ENCODE measurements at places on chromosomes 2 and 18.
A peak's percentile ranks its signal among the peaks of the same experiment; 100 is the strongest.

- DNase-seq, result no peak
Observed at GRCh38 chr2:110818767-110819481, 86.6 kb downstream of the ACOXL start.

DNA sequence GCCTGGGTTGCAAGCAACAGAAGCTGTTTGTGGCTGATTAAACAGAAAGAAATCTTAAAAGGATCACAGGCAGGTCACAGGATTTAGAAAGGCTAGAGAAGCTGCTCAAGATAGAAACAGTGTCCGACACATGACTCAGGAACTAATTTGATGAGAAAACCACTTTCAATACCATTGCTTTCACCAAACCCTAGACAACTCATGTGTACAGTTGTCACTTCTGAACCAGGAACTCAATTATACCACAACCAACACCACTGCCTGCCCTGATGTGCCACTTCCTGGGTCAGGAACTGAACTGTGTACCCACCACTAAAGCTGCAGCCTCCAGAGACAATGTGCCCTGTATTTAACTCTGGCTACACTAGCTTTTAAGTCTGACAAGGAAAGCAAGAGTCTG, 56.0 kb downstream of the TMEM247 start:
- no peak for DNase-seq

DNA sequence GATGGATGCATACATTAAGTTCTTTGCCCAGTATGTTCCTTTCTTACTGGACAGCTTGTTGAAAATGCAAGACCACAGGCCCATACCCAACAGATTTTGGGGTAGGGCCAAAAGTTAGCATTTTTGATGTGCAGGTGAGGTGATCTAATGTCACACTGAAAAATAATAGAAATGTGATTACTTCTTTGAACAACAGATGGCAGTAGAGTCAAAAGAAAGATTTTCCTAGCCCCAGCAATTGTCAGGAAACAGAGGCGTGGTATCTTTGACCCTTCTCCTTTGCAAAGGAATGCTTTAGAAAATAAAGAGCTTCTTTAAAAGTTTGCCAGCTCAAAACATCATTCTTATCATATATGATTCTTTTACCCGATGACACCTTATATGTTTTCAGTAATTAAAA, 343.6 kb upstream of the SYT4 start:
- DNase-seq, result peak; percentile 7

GRCh38 chr2:98850074-98850473, 86.0 kb downstream of the CRACDL start:
- no peak for DNase-seq

DNA sequence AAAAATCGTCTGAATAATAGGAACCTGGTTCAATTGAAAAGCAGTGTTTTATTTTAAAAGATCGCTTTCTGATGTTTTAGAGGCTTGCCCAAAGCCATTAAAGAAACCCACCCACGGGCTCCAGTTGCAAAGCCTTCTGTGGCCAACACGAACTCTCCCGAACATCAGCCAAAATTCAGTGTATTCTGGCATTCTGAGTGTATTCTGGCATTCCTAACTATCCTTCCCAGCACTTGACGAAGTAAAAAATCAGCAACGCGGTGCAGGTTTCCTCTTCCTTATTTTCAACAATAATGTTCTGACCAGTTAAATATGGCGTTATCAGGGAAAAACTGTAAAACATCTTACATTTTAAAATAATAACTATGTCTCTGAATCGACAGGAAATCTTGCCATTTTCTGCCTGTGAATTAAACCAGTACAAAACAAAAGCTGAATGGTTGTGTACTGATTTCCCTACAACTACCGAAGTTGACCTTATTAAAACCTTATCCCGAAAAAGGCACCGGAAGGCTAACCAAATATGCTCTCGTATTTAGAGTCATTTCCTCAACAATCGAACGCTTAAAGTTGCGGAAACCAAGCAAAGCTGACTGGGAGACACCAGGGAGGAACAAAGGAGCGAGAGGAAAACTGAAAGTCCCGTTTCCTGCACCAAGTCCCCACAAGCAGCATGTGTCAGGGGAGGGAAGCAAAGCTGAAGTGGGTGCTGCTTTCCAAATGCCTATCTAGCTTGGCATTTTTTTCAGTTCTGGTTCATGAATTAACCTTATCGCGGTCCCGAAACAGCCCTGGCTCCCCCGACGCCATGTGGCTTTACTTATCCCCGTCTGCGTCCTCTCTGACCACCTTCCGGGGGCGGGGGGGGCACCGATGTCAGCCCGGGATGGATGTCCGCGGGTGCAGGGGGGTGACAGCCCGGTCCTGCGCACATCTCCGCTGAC, 44.3 kb downstream of the ZNF516 start:
- DNase-seq, result no peak

- DNase-seq, result no peak
Observed at GRCh38 chr2:217060951-217061547, 201.2 kb upstream of the TNP1 start.

GRCh38 chr2:101759162-101759561, 61.7 kb downstream of the MAP4K4 start:
- peak; percentile 90 for DNase-seq

GRCh38 chr2:73890301-73891092, 2.3 kb upstream of the ACTG2 start:
- no peak for DNase-seq

DNA sequence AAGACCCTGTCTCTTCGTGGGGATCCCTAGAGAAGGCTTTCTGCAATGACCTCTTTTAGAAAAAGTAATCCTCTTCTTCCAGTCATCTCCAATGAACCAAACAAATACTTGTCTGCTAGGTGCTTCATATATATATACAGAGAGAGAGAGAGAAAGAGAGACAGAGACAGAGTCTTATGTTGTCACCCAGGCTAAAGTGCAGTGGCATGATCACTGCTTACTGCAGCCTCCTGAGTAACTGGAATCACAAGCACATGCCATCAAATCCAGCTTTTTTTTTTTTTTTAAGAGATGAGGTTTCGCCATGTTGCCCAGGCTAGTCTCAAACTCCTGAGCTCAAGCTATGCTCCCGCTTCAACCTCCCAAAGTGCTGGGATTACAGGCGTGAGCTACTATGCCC, 18.6 kb upstream of the PKDCC start:
- DNase-seq, result no peak

GRCh38 chr2:1644427-1644826, 99.9 kb downstream of the PXDN start:
- no peak for DNase-seq

- DNase-seq, result no peak
Observed at GRCh38 chr2:3186766-3187165, 190.9 kb downstream of the EIPR1 start.

DNA sequence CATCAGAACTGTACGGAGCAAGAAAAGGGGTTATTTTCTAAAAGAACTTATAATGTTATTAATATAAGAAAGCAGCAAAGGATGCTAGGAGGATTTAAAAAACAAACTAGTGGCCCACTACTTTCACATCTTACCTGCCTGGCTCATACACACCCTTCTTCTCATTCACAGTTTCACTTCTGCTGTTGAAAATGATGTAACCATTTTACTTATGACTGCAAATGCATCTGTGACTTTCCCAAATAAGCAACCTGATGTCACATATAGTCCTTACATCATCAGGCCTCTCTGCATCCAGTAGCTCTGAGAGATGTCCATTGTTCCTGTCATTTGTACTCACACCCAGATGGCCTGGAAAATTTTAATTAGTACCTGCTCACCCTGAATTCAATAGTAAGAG, 101.8 kb upstream of the MYO3B start:
- no peak for DNase-seq

- DNase-seq, result no peak
Observed at GRCh38 chr2:225309516-225309915, 90.0 kb upstream of the NYAP2 start.

DNA sequence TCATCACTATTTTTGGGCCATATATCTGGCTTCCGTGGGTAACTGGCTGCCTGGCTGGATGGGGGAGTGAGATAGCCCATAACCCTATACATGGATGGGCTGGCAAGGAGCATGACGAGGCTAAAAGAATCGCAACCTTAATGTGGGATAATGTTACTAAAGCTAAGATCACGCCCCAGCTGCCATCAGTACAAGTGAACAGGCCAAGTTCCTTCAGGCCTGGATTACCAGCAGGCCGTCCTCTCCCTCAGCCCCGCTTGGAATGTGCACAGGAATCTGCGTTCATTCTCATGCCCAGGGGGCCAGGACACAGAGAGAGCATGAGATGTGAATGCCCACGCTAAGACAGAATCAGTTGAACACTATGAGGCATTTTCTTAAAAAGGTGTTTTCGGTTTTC, 34.7 kb downstream of the RMC1 start:
- no peak for DNase-seq

DNA sequence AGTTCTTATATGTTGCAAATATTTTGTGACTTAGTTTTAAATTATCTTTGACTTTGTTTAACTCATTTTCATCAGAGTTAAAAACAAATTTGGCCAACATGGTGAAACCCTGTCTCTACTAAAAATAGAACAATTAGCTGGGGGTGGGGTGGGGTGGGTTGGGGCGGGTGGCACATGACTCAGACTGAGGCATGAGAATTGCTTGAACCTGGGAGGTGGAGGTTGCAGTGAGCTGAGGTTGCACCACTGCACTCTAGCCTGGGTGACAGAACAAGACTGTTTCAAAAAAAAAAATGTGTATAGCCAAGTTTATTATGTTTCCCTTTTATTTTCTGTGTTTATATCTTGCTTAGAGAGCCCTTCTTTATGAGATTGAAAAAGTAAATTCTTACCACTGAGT, 14.2 kb upstream of the LIPG start:
- DNase-seq, result no peak

GRCh38 chr2:29224693-29225551, 109.7 kb downstream of the CLIP4 start:
- no peak for DNase-seq

- no peak for DNase-seq
Observed at GRCh38 chr2:20925265-20925889, 102.5 kb upstream of the LDAH start.

GRCh38 chr2:223180463-223180862, 128.5 kb downstream of the KCNE4 start:
- no peak for DNase-seq

- DNase-seq, result no peak
Observed at GRCh38 chr2:240812721-240813120, 7.3 kb downstream of the KIF1A start.

DNA sequence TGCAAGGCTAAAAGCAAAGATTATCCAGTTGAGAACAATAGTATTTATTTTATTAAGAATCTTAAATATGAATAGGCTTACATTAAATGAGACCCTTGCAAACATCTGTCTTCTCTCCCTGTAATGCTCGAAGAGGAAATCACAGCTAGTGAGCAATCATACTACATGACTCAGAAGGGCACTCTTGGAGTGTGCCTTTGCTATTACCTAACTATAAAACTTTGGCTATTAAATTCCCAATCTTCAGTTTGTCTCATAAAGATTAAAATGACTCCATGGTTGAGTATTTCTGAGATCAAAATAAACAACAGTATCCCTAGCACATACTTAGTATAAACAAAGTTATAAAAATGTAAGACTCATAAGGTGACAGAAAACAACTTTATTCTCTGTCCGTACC, 296.9 kb downstream of the KCNJ3 start:
- DNase-seq, result no peak

DNA sequence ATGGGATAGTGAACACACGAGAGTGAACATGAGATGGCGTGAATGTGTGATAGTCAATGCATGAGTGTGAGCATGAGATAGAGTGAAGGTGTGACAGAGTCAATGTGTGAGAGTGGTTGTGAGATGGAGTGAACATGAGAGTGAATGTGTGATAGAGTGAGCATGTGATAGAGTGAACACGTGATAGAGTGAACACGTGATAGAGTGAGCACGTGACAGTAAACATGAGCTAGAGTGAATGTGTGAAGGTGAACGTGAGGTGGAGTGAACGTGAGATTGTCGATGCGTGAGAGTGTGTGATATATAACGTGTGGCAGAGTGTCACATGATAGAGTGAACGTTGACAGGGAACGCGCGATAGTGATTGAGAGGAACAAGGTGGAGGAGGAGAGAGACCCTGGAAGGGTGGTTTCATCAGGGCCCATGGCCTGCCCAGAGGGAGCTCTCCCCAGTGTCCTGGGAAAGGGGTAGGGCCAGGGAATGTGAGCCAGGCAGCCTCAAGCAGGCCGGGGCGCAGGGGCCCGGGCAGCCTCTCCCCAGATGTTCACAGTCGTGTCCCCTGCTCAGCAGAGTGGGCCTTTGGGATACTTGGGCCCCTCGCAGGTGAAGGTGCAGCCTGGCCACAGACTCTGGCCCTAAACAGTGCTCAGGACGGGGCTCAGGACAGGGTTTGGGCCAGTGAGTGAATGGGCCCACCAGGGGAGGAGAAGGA, 516.9 kb downstream of the EIPR1 start:
- no peak for DNase-seq

- no peak for DNase-seq
Observed at GRCh38 chr18:36672437-36673344, 156.1 kb downstream of the TPGS2 start.

DNA sequence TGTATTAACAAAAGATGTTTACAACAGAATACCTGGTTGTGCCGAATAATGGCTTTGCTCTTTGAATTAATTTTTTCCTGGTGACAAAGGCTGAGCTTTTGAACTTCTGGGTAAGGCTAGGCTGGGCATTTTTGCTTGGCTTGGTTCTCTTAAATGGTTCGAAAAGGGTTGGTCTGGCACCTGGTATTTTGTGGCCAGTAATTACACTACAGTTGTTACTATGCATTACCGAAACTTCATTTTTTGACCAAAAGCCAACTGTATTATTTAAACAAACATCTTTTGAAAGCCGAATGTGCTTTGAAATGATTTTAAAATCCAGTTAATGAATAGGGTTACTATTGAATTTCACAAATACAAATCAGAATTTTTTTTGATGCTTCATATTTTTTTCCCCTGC, 19.4 kb upstream of the NFE2L2 start:
- DNase-seq, result no peak

DNA sequence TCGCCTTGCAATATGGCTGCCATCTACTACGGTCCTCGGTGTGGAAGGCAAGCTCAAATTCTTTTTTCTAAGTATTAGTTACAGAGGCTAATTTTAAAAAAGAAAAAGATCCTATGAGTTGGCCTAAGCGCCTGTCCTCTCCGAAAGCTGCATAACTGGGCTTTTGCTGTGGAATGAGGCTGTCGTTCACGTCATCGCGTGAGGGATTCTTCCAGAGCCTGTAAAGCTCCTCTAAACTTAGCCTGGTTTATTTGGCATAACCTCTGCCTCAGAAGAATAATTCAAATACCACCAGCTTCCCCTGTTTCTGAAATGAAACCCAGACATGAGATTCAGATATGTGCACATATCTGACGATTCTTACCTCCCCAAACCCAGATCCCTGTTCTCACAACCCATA, 187.4 kb downstream of the DNER start:
- DNase-seq, result no peak

DNA sequence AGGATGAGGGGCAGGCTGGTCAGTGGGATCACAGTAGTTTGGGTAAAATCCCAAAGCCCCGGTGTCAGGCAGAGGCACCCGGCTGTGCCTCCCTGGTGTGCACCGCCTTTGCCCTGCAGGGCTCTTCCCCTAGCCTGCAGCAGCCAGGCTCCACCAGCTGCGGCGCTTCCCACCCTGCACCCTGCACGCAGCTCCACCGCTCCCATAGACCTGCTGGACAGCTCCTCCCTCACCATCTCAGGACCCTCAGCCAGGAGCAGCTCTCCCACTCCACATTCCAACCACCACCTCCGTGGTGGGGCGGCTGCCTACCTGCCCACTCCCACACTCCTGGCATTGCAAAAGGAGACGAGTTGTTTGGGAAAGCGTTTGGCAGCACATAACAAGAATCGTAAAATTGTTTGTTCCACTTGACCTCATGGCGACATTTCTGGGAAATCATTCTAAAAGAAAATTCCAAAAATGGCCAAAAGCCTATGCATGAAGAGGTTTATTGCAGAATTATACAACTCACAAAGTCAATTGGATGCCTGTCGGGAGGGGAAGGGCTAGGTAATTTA, 287.4 kb upstream of the HDAC4 start:
- no peak for DNase-seq

All from fibroblast of skin of left quadriceps (primary cell).